ENCODE measurements at places on chromosomes 16 and 17.
A peak's percentile ranks its signal among the peaks of the same experiment; 100 is the strongest.

DNA sequence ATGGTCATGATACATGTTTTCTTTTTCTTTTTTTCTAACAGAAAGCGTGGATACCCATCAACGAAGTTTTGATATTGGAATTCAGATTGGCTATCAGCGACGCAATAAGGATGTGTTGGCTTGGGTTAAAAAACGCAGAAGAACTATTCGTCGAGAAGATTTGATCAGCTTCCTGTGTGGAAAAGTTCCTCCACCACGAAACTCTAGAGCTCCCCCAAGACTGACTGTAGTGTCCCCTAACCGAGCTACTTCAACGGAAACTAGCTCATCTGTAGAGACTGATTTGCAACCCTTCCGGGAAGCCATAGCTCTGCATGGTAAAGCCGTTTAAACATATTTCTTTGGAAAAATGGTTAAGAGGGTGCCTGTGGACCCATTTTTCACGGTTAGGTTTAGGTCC is 11.5 kb downstream of the HAPSTR1 start:
- no peak for DNase-seq

DNA sequence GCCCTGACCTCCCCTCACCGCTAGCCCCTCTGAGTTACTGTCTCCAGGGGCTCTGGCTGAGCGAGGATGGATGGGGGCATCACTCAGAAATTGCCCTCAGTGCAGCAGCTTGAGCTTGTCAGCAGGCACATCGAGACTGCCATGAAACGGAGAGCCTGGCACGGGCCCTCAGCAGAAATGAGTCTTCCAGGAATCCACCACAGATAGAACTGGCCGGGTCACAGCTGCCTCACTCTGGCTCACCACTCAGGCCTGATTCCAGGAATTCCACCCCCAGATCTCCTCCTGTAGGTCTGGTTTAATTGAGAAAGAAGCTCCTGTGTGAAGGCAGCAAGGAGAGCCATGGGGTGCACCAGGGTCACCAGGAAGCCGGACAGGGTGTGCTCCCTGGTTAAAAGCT is 85.5 kb downstream of the GSG1L start:
- no peak for DNase-seq

DNA sequence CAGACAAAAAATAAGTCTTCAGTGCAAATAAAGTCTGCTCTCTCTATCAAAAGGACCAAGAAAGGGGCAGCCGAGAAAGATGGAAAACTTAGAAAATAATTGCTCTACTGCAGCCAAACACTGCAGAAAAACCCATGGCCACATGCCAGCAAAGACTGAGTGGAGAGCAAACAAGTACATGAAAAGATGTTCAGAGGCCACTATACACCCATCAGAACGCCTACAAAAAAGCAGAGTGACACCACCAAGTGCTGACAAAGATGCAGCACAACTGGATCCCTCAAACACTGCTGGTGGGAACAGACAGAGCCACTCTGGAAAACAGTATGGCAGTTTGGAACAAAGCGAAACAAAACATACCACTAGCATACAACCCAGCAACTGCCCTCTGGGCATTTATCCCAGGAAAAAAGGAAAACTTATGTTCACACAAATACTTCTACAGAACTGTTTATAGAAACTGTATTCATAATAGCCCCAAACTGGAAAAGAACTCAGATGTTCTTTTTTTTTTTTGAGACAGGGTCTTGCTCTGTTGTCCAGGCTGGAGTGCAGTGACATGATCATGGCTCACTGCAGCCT is 36.7 kb downstream of the KIAA0753 start:
- no peak for DNase-seq

- peak; percentile 84 for DNase-seq
Observed at GRCh38 chr17:8073627-8074484, 13.7 kb downstream of the ALOX12B start.

GRCh38 chr17:80485846-80486245 is 9.4 kb upstream of the NPTX1 start:
- DNase-seq, result no peak

GRCh38 chr16:9033125-9033830 is 58.2 kb upstream of the HAPSTR1 start:
- DNase-seq, result no peak

GRCh38 chr17:36855459-36855858 is 81.8 kb upstream of the LHX1 start:
- DNase-seq, result no peak

GRCh38 chr16:31876951-31877828 is 3.6 kb downstream of the ZNF267 start:
- DNase-seq, result no peak

GRCh38 chr17:1800240-1800639 is 29.5 kb downstream of the SMYD4 start:
- DNase-seq, result no peak

- no peak for DNase-seq
Observed at GRCh38 chr17:19718041-19718612, 1.7 kb upstream of the SLC47A2 start.

DNA sequence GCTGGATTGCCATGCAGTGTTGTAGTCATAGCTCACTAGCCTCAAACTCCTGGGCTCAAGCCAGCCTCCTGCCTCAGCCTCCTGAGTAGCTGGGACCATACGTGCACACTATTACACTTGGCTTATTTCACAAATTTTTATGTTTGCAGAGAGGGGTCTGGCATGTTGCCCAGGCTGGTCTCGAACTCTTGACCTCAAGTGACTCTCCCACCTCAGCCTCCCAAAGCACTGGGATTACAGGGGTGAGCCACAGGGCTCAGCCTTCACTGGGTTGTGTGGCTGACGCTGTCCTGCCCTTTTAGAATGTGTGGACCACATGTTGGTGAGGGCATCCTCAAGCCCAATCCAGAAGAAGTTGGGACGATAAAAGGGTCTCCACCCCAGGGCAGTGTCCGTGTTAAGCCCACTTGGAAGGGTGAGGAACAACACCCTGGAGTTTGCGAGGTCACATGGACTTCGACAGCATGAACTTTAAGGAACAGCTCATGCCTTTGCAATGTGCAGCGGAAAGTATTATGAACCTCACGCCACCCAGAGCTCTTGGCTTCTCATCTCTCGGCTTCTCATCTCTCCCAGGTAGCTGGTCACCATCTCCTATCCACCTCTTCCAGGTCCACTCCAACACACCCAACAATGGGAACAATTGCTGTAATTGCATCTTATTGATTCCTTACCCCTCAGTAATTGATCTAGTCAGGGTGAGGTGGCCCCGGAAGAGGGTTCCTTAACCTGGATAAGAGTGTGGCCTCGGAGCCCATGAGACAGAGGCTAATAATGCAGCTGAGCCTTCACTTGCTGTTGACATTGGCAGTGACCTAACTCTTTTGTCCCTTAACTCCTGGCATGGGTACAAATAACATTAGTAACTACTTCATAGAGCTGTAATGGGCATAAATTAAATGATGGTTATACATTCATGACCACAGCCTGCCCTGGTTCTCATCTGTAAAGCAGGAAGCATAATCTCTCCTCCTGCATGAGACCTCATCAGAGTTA is 6.7 kb downstream of the FOXL1 start:
- DNase-seq, result no peak

DNA sequence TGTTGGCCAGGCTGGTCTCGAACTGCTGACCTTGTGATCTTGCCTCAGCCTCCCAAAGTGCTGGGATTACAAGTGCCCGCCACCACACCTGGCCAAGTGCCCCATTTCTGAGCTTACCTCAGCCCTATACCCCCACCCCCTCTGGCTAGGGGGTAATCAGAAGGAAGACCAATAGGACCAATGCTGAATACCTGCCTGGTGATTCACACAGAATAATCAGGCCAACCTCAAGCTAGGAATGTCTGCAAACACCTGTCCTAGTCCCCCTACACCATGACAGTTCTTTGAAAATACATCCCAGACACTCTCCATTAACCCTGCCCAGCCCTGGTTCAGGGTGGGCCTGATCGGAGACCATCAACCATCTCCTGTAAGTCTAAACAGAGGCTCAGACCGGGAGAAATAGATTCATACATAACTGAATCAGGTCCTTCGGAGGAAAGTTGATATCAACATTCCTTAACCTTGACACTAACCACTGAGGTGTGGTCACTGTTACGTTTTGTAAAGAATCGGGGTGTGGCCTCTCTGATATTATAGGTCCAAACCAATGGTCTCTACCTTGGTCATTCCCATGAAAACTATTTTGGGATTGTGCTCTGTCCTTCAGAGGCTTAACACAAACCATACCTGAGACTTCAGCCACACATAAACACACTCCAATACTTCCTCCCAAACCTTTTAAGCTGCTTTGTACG is 130.8 kb downstream of the GAS7 start:
- DNase-seq, result no peak

- DNase-seq, result no peak
Observed at GRCh38 chr16:23855010-23855409, 19.2 kb downstream of the PRKCB start.

DNA sequence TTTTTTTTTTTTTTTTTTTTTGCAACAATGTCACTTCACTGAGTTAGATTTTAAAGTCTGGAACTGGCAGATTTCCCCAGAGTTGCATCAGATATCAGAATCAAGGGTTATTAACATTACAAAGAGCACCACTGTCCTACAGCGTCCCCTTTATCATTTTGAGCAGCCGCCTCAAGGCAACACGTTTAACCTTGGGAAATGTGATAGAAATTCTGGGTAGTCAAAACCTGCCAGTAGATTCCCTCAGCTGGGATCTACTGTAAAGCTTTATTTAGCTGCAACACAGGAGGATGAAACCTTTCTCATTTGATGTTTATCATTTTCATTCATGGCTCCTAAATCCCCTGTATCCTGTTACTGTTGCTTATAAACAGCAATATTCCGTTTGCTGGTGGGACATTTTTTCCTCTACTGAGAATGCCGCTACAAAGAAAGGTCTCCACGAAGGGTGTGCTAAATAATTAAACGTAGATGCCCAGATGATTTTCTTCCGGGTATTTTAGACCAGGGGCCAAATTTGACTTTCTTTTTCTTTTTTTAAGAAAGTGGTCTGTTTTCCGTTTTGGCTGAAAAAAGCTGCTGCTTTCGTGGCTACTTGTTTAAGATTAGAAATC is 436.1 kb upstream of the GOT2 start:
- no peak for DNase-seq

GRCh38 chr17:72672729-72673128 is 419.8 kb downstream of the SLC39A11 start:
- DNase-seq, result no peak

GRCh38 chr17:78107976-78108725 is 20.4 kb downstream of the TMC6 start:
- no peak for DNase-seq

DNA sequence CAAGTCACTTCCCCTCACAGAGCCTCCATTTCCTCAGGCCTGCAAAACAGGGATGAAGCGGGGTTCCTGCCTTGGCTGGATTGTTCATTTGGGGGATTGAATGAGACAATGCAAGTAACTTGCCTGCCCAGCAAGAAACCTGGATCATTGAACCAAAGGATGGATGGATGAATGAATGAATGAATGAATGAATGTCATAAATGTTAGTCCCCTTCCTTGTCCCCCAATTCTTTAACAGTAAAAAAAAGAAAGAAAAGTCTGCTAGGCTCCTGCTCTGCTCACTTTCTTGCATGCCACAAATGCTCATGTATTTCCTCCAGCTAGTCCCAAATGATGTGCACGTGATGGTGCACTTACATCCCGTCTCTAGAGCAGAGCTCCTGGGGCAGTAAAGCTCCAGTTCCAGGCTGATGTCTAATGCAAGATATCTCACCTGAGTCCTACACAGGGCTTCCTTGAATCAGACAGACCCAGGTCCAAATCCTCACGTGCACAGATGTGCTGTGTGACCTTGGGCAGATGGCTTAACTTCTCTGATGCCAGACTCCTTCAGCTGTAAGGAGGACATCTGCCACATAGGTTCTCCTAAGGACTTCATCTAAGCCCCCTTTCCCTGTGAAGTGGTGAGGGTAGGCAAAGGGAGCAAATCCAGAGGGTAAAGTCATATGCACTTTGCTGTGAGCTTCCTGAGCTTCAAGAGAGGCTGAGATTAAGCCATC is 45.5 kb downstream of the C16orf82 start:
- DNase-seq, result no peak

DNA sequence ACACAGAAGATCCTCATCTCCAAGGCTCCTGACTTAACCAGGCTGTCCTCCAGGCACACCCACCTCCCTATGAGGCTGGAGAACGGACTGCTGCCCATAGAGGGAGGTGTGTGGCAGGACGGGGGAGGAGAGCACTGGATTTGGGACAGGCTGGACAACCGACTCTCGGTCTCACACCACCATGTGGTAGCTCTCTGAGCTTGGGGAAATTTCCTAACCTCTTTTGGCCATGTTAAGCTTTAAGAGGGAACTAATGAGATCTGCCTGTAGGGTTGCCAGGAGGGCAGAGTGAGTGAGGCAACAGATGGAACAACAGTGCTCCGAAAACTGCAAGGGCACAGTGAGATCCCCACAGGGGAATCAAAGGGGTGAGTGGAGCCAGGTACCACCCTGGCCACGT is 32.7 kb downstream of the RHBDL3 start:
- no peak for DNase-seq

DNA sequence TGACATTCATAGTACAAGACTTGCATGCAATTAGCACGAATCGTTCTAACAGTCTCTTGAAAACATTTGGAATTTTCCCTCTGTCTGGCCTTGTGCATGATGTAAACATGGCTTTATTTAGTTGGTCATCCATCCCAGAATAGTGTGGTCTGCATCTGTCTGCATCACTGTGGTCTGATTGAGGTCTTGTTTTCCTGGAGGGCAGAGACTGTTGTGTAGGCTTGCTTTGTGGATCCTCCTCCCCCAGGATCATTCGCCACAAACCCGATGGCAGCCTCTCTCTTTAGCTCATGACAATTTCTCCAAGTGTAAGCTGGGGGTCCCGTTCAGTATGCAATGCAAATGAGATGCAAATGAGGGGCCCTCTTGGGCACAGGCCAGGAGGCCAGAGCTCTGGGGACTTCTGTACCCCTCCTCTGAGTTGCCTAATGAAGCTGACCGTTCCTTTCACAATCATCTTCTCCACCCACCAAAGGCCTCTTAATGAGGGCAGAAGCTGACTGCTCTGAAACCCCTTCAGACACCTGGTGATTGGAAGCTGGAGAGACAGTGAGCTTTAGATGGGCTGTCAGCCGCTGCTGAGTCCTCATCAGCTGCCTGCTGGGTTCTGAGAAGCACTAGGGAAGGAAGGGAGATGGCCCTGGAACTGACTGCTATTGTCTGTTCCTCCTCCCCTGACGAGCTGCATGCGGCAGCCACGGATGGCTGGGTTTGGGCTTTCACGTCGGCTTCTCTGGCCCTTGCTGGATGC is 201.2 kb upstream of the CACNG3 start:
- no peak for DNase-seq

GRCh38 chr16:48340054-48340453 is 45.2 kb downstream of the SIAH1 start:
- DNase-seq, result no peak

- no peak for DNase-seq
Observed at GRCh38 chr16:75317532-75317931, 66.1 kb upstream of the BCAR1 start.
